ENCODE measurements at places on chromosomes 7 and 10.

GRCh38 chr7:52648872-52649271, 386.6 kb upstream of the POM121L12 start:
- no peak for DNase-seq

GRCh38 chr7:44307301-44307900, 18.0 kb downstream of the CAMK2B start:
- DNase-seq, result no peak

DNA sequence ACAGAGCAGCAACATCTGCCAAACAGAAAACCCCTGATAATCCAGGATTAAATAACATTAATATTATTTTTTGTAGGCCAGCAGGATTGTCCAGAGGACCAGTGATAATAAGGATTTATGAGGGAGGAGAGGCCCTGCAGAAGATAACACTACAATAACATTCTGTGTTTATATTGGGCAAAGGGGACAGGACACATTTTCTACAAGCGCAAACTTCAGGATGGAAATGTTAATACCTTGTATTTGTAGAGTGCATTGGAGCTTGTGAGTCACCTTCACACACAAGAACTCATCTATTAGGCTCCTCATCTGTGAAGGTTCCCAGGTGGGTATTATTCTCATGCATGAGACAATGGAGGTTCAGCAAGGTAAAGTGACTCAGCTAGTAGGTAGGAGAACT, 51.0 kb downstream of the BAMBI start:
- no peak for DNase-seq

DNA sequence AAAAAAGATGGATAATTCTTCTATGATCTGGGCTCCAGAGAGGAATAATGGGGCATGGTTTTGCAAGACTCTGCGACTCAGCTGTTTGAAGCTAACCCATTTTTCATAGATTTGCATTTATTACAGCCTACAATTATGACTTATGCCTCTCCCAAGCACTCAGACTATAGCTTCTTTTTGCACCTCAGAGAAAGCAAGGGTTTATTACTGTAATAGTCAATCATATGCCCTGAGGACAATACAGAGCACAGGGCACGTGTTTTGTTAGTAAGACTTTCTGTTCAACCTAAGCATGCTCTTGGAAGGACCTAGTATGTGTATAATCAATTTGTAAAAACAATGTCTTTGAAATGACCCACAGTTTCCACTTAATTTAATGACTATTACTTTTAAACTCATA, 221.2 kb downstream of the PARD3 start:
- DNase-seq, result no peak

DNA sequence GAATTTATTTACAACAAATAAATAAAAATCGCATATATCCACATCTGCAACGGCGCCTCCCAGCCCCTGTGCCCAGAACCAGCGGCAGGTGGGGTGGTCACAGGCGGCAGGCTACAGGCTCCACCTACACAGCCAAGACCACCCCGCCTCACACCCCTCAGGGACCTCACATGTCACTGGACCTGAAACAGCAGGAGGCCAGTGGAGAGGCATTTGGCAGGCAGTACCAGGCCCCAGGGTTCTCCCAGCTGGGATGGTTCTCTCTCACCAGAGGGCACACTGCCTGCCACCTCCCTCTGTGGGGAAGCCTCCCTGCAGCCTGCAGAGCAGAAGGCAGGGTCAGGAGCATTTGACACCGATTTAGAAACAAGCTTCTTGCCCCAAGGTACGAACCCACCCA, 81.5 kb downstream of the MAD1L1 start:
- no peak for DNase-seq

- DNase-seq, result no peak
Observed at GRCh38 chr7:150515248-150516147, 826 bp downstream of the GIMAP7 start.

GRCh38 chr10:130041451-130042371, 68.9 kb downstream of the C10orf143 start:
- DNase-seq, result no peak

DNA sequence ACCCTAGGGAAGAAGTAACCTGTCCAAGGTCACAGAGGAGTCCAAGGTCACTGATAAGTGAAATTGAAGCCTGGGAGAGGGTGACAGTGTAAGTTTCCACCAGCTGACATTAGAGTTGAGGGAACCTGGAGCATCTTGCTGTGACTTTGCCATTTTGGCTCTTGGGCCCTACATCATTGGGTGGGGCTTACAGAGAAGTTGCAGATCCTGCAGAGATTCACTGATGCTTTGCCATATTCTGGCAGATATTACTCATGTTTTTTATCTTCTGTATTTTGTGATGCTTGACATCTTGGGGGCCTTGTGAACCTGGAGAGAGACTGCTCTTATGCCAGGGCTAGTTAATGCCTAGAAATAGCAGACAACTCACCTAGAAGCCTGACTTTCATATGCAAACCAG, 36.5 kb downstream of the SMKR1 start:
- DNase-seq, result no peak

DNA sequence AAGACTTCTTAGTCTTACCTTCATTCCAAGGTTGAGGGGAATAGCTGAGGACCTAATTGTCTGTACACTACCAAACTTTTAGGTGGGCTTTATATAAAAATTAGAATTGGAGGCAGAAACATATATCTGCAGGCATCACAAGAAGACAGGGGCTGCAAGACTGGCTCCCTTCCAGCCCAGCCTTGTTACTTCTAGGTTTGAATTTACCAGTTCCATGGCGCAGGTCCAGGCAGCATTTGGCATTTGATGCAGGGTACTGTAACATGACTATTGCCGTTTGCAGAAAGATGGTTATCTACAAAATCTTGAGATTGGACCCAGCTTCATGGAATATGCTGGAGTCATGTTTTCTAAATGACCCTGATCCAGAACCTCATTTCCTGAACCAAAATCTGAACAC, 105.4 kb upstream of the RHOBTB1 start:
- DNase-seq, result no peak

DNA sequence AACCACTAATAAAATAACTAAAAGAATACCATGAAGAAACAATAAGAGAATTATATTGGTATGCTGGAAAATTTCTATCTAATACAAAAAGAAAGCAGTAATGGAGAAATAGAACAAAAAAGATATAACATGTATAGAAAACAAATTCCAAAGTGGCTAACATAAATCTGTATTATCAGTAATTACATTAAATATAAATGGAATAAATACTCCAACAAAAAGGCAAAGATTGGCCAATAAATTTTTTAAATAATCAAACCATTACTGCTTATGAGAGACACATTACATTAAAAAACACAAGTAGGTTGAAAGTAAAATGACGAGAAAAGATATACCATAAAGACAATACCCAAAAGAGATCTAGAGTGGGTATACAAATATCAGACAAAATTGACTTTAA, 90.0 kb downstream of the ARHGAP22 start:
- no peak for DNase-seq

DNA sequence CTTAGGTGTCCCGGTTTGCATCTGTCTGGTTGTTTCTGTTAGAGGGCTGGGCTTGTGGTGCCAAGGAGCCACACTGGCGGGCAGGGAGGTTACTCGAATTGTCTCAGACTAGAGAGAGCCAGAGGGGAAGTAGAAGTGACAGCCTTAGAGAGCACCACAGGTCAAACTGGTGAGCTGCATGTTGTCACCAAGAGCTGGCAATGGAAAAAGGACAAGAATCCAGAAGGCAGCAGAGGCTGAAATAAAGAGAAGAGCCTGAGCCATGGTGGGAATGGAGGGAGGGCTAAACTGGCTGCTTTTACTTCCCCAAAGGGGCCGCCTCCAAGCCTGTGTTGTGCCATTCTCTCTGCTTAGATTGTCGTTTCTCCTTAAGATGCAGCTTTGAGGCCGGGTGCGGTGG, 31.1 kb upstream of the RHBDD2 start:
- no peak for DNase-seq

DNA sequence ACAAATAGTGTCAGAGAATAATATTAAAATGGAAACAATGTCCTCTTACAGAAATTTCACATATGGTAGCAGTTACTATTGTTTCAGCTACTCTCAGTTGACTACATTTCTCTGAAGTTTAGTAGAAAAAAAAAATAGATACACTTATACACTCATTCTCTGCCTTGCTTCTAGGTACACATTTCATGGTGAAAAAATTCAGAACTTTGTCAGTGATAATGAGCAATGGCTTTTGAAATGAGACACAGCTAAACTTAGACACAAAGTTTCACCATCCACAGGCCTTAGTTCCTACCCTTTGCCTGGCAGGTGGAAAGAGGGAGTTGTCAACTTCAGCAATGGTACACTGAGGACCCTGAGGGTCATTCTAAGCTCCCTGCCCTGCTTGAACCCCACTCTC, 69.2 kb downstream of the CPVL start:
- no peak for DNase-seq

- no peak for DNase-seq
Observed at GRCh38 chr7:155811560-155811894, 736 bp downstream of the SHH start.

DNA sequence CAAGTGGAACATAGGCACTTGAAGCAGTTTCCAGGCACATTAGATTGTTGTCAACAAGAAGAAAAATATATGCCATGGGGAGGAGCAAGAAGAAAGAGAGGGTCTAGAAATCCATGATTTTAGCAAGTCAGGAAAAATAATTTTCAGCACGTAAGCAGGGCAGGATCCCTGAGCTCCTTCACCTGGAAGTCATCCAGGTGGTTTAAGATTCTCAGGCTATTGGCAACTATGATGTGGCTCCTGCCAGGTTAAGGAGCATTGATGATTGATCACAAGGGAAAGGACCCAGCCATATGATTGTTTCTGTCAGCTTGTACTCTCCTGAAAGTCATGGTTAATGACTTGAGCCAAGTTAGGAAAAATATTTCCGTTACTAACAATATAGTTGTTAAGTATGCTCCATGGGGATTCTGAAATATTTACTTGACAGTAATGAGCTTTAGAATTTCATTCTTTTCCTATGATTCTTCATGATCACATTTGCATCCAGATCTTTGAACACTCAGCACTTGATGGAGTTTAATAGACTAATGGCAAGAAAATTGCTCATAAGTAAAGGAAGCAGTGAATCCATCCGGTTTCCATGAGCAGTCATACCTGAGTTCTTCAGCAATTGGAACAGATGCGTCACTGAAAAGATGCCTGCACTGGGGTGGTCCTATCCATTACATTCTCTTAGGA, 209.1 kb downstream of the BICC1 start:
- no peak for DNase-seq

GRCh38 chr10:32412499-32412853, 33.5 kb upstream of the CCDC7 start:
- DNase-seq, result no peak

GRCh38 chr10:13953371-13953770, 366.6 kb downstream of the PRPF18 start:
- no peak for DNase-seq
